Thoracic aorta (tissue), 2 donors: ENCODE measurements at places on chromosomes 3 and 15.

- DNase-seq, result no peak
Measured at GRCh38 chr3:32056559-32057290, 49.7 kb upstream of the GPD1L start.

- DNase-seq, result no peak
Measured at GRCh38 chr3:139552632-139553365, 13.3 kb upstream of the RBP1 start.

DNA sequence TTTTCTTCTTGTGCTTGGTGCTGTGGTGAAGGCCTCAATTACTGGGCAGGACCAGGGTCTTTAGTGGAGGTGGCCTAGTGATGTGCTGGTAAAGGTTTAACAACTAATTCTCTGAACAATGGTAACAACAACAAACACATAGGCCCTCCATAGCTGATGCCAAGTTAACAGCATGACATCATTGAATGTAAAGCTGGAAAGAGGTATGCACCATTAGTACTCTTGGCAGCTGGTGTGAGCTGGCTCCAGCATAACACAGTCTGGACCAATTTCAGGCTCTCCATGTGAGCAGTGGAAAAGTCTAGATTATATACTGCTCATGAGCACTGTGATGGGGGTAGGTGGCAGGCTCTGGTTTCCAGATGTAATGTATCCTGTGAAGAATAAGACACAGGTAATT lies 61.8 kb downstream of the SLC7A14 start:
- DNase-seq, result no peak

DNA sequence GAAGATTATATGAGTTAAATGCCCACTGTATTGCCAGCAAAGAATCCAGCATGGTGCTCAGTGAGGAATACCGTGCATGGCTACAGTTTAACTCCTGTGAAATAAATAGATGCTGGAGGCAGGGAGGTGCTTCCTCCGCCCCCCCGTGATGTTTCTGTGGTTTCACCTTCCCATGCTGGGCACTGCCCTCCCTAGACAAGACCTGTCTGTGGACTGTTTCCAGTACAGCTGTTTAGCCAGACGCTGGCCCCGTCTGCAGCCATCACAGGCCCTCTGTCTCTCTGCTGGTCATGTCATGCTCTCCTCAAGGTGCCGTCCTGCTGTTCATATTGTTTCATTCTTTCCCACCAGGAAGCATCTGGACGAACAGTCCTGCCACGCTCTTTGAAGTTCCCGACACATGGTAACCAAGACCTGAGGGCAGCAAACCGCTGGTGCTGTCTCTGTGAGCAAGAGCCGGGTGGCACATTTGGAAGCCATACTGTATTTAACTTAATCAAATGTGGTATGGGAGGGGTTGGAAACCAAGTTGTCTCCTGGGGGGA lies 31.4 kb downstream of the GOLGA8S start:
- DNase-seq, result no peak

GRCh38 chr15:33722005-33722672 lies 246.2 kb upstream of the CHRM5 start:
- DNase-seq, result no peak

- DNase-seq, result no peak
Measured at GRCh38 chr3:182524711-182525401, 268.4 kb upstream of the ATP11B start.

DNA sequence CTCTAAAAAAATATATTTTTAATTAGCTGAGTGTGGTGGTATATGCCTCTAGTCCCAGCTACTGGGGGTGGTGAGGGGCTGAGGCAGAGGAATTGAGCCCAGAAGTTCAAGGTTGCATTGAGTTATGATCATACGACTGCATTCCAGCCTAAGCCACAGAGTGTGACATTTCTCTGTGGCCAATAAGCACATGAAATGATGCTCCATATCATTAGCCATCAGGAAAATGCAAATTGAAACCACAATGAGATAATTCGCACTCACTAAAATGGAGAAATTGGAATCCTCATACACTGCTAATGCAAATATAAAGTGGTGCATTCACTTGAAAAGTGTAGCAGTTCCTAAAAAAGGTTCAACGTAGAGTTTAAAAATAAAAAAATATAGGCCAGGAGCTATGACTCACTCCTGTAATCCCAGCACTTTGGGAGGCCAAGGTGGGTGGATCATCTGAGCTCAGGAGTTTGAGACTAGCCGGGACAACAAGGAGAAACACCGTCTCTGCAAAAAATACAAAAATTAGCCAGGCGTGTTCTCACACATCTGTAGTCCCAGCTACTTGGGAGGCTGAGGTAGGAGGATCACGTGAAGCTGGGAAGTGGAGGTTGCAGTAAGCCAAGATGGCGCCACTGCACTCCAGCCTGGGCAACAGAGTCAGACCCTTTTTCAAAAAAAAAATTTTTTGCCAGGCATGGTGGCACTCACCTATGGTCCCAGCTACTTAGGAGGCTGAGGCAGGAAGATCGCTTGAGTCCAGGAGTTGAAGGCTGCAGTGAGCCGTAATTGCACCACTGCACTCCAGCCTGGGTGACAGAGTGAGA lies 35.2 kb downstream of the IFT122 start:
- DNase-seq, result no peak

DNA sequence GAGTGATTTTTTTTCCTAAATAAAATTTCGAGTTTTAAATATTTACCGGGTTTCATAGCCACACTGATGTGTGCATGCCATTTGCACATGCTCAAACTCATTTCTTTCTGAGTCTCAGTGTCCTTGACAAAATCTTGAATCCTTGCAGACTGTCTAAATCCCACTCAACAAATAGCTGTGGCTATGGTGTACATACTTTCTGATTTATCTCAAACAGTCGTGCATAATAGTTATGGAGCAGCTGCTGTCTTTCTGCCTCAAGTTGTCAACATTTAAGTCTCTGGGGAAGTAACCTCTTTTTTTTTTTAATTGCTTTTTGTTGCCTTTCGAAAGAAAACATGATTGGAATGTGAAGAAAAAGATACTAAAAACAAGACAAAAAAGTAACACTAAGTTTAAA lies 52.8 kb upstream of the UTS2B start:
- DNase-seq, result no peak

- no peak for DNase-seq
Measured at GRCh38 chr3:42595682-42596081, 4.8 kb upstream of the NKTR start.

DNA sequence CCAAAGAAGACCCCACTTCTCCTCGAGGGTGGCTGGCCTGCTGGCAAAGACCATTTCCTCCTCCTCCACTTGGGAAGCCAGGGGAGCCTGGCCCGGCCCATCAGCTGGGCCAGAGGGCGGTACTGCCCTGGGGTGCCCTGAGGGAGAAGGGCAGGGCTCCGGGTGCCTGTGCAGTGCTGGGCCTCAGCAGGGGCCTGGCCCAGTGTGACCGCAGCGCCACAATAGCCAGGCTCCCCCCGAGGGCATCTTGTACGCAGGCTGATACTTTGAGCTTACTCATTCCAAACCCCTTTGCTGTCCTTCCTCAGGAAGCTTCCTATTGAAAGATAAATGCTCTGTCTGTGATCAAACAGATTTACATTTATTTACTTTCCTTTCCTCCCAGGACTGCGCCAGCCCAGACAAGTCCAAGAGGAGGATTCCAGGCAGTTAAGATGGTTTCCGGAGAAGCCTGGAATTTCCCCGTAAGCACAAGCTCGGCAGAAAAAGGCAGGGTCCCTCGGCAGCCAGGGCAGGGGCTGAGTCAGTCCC lies 240.1 kb downstream of the XXYLT1 start:
- no peak for DNase-seq

DNA sequence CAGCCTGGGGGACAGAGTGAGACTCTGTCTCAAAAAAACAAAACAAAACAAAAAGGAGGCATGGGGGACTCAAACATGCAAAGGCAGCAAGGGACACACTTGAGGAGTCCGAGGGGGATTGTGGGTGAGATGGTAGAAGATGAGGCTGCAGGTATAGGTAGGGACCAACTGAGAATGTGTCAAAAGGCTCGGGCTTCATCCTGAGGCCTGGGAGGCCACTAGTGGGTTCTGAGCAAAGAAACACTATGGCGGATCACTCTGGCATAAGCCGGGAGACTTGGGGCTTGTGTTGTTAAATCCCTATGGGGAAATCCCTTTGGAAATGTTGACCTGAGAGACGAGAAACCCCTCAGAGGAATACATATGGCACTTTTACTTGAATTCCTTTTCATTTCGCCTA lies 21.2 kb downstream of the ZNF710 start:
- no peak for DNase-seq

DNA sequence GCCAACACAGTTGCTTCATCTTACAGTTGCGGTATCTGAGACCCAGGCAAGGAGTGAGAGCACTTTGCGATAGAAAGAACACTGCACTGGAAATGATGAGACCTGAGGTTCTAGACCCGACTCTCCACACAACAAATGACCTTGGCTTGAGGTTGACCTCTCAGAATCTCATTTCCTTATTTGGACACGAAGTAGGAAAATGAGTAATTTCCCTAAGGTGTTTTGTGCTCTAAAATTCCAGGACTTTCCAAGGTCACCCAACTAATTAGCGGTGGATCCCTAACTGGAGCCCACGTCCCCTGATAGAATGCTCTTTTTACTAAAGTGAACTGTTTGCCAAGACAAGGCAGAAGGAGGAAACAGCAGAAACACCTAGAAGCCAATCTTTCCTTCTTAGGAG lies 26.7 kb upstream of the FBN1 start:
- no peak for DNase-seq

DNA sequence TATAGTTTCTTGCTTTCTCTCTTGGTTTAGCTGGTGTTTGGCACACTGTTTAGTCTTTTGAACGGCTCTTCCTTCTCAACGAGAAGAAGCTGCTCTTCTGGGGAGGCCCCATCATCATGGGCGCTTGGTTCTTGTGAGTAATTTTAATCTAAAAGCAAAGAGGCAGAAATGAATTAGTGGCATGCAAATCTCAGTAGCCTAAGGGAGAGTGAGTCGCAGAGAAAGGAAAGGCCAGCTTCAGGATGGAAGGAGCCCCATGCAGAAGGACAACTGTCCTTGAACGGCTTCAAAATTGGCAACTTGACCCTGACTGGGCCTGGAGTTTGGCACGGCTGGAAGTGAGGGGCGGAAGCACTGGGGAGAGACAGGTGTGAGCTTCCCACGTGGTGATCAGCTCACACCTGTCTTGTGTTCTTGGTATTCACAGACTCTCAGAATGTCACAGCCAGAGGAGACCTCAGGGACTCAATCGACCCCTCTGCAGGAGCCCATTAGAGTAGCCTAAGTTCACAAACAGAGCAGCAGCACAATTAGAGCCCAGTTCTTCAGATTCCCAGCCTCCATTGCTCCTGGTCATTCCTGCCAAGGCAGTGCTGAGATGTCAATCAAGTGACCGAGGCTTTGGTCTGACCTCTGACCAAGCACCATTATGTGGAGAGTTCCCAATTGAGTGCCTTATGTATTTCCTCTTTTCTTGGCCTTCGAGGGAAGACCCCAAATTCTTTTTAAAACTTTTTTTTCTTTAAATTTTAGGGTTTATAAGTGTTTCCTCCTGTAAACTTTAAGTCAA lies 41.3 kb upstream of the ETV5 start:
- DNase-seq, result no peak

GRCh38 chr15:83250781-83251180 lies 33.7 kb downstream of the BNC1 start:
- no peak for DNase-seq

DNA sequence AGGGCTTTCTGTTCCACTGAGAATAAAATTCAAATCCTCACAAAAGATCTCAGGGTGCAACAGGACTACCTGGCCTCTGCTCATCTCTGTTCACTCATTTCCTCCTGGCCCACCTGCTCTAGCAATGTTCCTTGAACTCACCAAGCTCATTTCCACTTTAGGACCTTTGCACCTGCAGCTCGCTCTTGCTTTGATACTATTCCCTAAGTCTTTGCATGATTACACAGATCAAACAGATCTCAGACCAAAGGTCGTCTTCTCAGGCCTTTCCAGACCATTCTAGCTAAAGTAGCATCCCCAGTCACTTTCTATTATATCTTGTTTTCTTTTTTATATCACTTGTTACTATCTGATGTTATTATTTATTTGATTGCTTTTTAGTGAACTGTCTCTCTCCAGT lies 54.7 kb downstream of the B3GNT5 start:
- DNase-seq, result no peak

DNA sequence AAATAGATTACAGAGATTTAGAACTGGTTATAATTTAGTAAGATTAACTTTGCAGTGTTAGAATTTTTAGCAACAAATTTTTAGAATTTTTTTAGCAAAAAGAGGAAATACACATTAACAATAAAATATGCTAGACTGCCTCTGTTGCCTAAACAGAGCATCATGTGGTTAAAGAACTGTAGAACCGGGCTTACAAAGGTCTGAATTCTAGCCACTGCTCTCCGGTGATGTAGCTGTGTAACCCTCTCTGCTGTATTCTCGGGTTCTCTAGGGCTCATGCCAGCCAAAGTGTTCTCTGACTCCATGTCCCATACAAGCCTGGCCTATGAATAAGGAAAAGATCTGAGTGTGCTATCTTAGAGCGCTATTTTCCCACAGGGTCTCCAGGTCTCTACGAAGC lies 2.9 kb upstream of the P2RY12 start:
- no peak for DNase-seq

GRCh38 chr3:184352149-184352785 lies 9.1 kb downstream of the CLCN2 start:
- DNase-seq, result no peak

DNA sequence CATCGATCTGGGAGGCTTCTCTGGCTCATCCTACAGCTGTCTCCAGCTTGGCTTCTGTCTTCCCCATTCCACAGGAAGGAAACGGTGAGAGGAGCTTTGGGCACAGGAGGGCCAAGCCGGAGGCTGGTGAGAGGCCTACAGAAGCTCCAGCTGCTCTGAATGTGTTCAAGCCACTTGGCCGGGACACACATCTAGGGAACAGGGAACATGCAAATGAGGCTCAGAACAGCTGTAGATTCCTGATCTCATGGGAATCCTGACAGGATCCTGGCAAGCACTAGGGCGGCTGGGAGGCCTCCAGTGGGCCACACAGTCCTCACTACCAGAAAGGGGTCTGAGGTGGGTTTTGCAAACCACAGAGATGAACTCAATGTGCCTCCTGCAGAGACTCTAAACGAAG lies 13.7 kb downstream of the SEMA5B start:
- DNase-seq, result no peak

DNA sequence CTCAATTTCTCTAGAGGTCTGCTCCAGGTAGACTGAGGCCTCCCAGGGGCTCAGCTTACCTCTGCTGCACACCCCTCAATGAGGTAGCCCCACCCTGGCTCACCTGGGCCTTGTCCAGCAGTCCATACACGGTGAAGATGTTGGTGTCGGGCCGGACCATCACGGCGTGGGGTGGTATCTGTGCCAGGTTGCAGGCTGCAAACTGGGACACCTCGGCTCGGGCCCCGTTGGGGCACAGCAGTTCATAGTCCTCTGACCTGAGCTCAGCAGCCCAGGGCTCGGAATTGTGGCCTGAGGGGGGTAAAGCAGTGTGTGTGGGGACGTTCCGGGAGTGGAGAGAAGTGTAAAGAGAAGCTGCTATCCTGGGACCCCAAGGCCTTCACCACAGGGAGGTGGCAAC lies 23.2 kb downstream of the MELTF start:
- DNase-seq, result no peak
